NCI-H1417 treated with DMSO at 0.1 percent for 48 hours (cell line): ENCODE measurements at places on chromosomes 12 and 14.
A peak's percentile ranks its signal among the peaks of the same experiment; 100 is the strongest.

- DNase-seq, result no peak
Measured at GRCh38 chr14:35854696-35855270, 28.6 kb downstream of the BRMS1L start.

DNA sequence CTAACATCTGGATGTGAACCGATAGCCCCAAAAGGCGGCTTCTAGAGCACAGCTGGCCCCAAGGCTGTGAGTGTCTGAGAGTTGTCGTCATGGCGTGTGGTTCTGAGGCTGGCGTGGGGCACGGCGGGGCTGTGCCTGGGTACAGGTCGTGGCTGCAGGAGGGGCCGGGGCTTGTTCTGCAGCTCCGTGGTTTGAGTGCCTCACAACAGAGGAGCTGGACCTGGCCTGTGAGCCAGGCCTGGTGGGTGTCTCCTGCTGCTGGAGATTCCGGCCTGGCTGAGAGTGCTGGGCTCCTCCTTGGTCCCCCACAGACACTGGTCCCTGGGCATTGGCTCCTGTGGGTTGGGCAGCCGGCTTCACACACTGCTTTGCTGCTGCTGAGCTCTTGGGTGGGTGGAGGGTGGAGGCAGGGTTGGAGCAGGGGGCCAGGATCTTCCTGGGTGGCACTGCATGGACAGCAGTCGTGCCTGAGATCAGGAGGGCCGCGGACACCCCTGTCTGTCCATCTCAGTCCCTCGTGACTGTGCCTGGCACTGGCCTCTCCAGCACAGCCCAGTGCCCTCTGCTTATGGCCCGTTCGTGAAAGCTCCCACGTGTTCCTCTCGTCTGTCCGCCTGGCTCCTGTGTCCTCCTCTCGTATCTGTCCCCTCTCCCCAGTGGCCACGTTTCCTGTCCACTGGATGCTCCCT, 31.8 kb upstream of the TEX22 start:
- no peak for DNase-seq

- no peak for DNase-seq
Measured at GRCh38 chr12:85644508-85644907, 191.7 kb downstream of the RASSF9 start.

DNA sequence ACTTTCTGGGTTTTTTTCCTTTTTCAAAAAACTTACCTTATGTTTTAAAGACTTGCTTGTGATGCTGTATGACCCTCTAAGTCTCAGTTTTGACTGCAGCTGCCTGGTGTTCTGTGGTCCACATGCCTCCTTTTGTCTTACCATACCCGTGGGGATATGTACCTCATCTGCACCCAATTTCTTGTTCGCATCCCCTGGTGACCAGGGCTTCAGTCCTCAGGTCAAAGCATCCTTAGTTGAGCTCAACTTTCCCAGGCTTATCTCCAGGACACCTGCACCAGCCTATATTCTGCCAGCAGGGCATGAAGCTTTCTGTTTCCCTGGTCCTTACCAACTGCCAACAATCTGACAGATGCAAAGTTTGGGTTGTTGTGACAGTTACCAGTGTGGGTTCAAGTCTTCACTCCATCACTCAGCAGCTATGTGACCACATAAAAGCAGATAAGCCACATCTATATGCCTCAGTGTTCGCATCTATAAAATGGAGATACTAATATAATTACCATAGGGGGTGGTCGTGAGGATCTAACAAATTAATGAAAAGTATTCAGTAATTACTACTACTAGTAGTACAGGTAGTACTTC, 94.0 kb downstream of the NTF3 start:
- DNase-seq, result no peak

DNA sequence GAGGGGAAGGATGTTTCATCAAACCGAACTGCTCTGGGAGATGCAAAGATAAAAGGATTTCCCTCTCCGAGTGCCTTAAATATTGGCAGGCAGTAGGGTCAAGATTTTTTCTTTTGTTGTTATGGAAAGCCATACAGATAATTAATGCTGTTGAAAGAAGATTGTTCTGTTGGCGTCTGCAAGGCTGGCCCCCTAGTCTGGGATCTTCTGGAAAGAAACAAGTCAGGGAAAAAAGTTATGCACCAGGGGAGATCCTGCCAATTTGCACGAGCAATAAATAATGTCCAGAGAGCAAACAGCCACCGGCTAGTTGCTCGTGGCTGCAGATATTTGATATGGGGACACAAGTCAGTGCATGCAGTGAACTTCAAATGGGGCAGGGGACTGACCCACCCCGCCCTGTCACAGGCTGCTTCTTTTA, 202.1 kb upstream of the MYL2 start:
- no peak for DNase-seq

- DNase-seq, result no peak
Measured at GRCh38 chr12:109098651-109099050, 1.3 kb downstream of the UNG start.

- no peak for DNase-seq
Measured at GRCh38 chr12:52331833-52332232, 10.6 kb upstream of the KRT83 start.

DNA sequence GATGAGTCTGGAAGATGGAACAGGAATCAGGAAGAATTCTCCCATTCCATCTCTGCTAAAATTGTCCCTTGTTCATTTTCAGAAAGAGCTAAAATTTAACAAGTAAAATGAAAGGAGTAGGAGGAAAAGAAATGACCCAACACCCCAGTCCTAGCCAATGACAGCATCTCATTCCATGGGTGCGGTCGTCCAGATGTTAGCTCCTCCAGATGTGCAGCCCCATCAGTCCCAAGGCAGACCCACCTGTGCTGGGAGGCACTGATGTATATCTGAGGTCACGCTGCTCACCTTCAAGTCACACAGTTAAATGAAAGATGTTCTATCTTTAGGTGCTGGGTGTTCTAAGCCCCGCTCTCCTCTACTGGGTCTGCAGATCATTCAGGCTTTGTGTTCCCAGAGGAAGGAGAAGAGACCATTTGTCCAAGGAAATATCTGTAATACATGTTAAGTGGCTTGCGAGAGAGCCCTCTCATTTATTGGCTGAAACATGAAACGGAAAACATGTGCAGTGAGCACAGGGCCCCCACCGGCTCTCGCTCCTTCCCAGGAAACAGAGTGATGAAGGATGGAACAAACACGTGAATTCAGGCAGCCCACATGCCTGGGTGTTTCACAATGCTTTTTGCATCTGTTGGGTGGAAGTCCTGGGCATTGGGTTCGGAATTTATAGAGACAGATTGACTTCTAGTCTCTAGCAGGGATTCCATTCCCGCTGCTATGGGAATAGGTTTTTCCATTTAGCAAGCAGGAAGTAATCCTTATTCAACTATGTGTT, 294.6 kb downstream of the NUAK1 start:
- no peak for DNase-seq

GRCh38 chr14:103738701-103739451, 23.3 kb downstream of the ZFYVE21 start:
- DNase-seq, result no peak

GRCh38 chr12:93091886-93092648, 163.0 kb upstream of the EEA1 start:
- DNase-seq, result peak; percentile 98

DNA sequence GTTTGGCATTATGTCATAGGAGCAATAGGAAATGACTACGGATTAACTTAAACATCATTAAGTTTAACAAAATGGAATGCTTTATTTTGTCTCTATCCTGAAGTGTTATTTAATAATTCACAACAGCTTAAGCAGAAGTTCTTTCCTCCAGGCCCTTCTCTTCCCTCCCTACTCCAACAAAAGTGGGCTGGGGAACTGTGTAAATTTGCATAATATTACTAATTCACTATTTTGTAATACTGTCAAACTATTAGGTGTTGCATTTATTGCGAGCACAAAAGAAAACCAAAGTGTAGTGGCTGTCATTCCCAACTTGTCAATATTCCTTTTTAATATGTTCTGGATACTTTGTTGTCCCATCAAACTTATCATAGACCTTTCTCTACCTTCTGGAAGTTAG, 69.8 kb downstream of the ATG14 start:
- no peak for DNase-seq

DNA sequence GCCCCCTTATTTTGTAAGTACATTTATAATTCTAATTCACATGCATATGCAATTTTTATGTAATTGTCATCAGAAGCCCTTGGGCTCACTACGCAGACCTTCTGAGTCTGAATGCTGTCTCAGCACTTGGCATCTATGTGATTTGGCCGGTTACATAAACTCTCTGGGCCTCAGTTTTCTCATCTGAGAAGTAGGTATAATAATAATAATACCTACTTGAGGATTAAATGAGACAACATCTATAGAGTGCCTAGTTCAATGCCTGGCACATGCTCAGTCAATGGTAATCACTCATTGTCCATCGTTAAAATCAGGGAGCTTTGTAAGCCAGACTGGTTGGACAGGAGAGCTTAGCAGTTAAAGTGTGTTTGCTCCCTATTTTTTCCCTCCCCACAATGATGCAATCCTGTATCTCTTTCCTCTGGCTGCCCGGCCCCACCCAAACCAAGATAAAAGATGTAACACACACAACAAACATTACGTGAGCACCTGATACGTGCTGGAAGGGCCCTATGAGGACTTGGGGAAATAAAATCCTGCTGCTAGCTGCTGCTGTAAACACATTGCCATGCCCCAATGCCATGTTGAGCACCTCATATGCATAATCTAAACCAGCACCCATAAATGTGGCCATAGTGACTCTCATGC, 235.0 kb downstream of the CRADD start:
- DNase-seq, result no peak

GRCh38 chr12:88866881-88867280, 286.6 kb upstream of the KITLG start:
- DNase-seq, result no peak

DNA sequence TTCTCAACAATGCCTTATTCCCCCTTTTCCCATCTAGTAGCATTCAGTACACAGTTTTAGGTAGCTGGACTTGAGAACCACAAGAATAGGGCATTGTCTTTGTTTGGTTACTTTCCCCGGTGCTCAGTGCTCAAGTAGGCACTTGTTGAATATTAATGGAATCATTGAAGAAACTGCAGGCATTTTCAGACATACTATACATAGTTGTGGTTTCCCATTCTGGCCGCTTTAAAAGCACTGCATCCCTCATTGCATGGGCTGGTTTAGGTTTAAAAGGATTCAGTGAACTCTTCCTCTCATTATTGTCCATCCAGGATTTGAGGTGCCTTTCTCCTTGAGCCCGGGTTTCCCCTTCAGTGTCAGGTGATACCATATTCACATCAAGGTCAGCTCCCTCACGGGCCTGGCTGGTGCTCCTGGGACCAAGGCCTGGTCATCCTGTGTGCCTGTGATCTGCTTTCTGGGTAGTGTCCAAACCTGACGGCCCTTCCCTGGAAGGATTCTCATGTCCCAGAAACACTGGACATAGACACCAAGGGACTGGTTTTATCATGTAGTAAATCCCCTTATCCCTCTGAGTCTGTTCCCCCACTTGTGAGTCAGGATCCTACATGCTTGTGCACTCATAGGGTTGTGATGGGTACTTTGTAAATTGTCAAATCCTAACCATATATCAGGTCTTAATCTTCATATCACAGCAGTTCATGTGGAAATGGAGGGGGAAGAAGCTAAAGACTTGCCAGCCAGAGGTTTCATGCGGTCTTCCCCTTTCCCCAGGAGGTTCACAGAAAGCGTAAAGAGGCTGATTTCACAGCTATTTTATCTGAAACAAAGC, 7.4 kb downstream of the TCP11L2 start:
- DNase-seq, result no peak

GRCh38 chr12:22951206-22951605, 326.2 kb downstream of the ETNK1 start:
- DNase-seq, result no peak

DNA sequence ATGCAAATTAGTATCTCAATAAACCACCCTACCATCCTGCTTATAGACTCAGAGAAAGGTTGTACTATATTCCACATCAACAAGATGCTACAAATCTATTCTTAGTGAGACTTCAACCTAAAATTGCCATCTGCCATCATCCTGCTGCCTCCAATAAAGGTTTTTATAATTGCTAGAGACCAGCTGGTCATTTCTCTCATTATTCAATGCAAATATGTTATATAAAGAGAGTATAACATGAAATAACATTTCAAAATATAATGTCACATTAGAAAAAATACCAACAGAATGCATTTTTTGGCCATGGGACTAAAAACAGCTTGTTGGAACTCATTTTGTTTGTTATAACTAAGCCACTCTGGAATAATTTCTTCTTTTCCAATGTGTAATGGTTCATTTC, 247.3 kb downstream of the LRIG3 start:
- no peak for DNase-seq
